AG10803 (cell line): ENCODE measurements at places on chromosomes 13 and 19.

- DNase-seq: no peak
Observed at GRCh38 chr19:8682931-8683330, 15.7 kb downstream of the ACTL9 start.

GRCh38 chr19:55156202-55157063 is 1.1 kb downstream of the TNNI3 start:
- DNase-seq: no peak

DNA sequence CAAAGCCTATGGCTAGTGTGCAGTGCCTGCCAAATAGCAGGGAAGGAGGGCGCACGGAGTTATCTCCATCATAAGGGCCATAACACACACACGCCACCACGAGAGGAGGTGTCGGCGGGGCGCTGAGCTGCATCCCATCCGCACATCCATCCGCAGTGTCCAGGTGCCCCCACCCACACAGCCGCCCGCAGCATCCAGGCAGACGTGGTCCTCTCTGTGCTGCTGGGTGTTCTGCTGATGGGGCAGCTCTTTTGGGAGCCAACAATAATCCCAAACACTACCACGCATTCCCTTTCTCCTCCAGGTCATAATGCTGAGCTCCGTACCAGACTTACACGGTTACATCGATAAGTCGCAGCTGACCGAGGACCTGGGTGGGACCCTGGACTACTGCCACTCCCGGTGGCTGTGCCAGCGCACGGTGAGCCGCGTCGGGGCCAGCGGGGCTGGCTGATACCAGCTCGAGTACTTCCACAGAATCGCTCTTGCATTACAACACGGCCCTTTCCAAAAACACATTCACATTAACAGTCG is 41.5 kb upstream of the F7 start:
- no peak for DNase-seq

GRCh38 chr13:100128373-100128772 is 39.5 kb downstream of the PCCA start:
- no peak for DNase-seq

DNA sequence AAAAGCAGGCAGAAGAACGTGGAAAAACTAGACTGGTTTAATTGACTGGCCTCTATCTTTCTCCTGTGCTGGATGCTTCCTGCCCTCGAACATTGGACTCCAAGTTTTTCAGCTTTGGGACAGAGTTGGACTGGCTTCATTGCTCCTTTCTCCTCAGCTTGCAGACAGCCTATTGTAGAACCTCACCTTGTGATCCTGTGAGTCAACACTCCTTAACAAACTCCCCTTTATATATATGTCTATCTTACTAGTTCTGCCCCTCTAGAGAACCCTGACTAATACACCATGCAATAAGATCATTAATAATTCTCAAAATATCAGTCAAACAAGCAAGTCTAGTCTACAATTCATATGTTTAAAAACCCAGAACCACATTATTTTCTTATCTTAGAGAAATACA is 662.4 kb downstream of the TBC1D4 start:
- DNase-seq: no peak
